ENCODE measurements at places on chromosomes 11 and 22.

DNA sequence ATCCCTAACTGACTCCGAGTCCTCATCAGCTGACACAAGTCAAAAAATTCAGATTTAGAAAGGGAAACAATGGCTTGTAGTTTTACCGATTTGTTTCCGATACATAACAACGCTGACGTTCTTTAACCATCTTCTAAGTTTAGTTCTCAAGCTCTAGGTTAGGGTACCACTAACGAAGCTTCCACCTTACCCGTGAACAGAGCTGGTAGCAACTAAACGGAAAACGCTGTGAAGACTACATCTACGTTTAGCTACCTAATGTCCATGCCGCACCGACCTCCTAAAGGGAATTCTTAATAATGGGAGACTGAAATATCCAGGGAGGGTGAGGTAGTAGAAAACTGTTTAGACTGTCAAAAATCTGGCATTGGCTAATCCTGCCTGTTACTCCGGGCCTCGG is 1.0 kb downstream of the NUP98 start:
- H3K27ac ChIP-seq: peak overlapping the region; percentile 93
- H3K36me3 ChIP-seq: peaks cover 49% of the 10 kb centered on the region
- peak overlapping the region; percentile 86 for H3K4me3 ChIP-seq

DNA sequence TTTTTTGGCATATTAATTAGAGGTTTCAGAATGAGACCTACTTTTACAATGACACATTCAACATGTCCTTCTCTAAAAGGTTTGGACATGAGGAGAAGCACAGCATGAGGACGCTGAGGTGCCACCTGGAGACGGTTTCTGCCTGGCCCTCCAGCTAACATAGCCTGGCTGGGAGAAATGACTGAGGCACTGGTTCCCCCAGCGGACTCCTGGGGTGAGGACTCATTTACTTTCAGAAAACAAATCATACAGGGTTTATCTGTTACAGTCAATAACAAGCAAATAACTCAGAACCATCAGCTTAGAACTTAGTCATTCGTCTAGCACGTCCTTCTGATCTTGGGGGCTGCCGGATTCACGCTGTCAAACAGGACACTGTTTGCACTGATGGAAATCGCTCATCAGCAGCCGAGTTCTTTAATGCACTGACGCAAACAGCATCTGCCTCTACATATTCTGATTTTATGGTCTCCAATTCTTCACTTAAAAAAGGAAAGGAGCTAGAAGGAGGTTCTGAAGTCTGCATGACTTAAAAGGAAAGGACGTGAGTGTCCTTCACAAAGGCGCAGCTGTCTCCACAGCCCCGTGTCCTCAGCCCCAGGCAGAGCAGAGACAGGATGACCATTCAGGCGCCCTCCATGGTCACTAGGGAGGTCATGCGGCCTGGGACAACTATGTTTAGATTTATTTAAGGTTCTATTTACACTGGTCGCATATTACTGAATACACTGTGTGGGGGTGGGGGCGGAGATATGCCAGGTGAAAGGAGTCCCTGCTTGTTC is 44.2 kb downstream of the CERK start:
- no peaks in the 10 kb centered on the region for H3K4me1 ChIP-seq
- no peak overlapping the region for H3K4me3 ChIP-seq
- no peaks in the 10 kb centered on the region for H3K27me3 ChIP-seq
- no peak for DNase-seq

- no peaks in the 10 kb centered on the region for H3K27me3 ChIP-seq
- DNase-seq: no peak
- no peaks in the 10 kb centered on the region for H3K36me3 ChIP-seq
- H3K4me1 ChIP-seq: peaks cover 21% of the 10 kb centered on the region
Measured at GRCh38 chr11:1563149-1563638, 8.9 kb downstream of the DUSP8 start.

DNA sequence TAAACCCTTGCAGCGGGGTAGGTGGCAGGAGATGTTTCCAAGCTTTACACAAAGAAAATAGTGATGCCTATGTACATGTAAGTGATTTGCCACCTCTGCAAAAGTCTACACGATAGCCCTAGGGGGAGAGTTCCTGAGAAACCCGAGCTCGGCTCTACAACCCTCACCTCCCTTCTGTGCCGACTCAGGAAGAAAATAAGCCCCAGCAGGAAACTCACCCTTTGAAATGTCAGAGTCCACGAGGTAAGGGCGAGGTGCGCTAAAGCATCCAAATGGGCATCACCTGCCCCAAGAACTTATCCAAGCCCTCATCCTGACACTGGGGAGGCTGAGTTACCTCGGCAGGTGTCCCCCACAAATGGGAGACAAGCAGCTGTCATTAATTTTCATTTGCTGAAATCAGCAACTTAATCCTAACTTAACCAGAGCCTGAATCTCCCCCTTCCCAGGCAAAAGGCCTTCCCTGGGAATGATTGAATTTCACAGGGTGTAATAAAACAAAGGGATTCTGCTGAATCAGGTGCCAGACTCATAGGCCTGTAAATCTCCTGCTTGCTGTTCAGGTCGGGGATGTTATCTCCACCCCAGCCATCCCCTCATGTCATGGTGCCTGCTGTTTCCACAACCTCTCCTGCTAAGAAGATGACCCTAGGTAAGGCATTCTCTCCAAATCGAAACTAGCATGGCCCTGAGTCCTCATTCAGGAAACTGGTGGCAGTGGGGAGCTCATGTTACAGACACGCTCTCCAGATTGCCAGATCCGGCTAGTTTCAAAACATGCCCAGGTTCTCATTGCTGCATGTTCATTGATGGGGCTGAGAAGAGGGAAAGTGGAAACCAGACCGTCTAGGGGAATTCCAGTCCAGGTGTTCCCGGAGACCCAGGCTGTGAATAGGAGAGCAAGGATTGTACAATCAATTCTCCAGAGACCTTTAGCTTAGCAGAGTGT is 105.3 kb upstream of the KIRREL3 start:
- H3K4me3 ChIP-seq: no peak overlapping the region
- no peaks in the 10 kb centered on the region for H3K4me1 ChIP-seq
- H3K36me3 ChIP-seq: no peaks in the 10 kb centered on the region
- DNase-seq: peak; percentile 45
- H3K27me3 ChIP-seq: no peaks in the 10 kb centered on the region
- no peak overlapping the region for H3K27ac ChIP-seq

DNA sequence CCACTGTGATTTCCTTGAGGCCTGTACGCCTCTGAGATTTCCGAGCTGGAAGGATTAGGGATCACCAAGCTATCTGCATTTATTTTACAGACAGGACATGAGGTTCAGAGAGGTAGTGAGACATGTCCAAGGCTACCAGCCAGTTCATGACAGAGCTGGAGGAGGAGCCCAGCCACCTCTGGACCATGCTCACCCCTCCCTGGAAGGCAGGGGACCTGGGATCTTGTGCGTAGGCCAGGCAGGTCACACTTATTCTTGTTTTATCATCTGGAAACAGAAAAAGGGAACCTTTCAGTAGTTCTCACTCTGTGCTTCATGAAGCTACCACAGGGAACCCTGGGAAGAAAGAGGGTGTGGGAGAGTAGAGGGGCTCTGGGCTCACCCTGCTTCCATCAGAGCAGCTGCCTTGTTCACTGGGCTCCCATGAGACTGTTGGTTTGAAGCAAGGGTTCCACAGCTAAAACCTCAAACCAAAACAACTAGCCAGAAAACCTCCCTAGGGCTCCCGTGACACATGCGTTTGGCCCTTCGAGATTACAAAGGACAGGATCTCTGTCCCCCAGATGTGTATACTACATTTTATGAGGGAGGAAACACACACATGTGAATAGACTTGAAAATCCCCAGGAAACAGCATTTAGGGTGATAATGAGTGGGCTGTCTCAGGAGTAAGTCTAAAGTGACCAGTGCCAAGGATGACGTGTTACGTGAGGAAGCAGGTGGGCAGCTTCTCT is 106.4 kb downstream of the DSCAML1 start:
- no peak overlapping the region for H3K4me3 ChIP-seq
- no peaks in the 10 kb centered on the region for H3K4me1 ChIP-seq
- H3K36me3 ChIP-seq: no peaks in the 10 kb centered on the region
- no peak for DNase-seq
- H3K27me3 ChIP-seq: peaks cover 57% of the 10 kb centered on the region
